ENCODE measurements at places on chromosomes 4 and X.

DNA sequence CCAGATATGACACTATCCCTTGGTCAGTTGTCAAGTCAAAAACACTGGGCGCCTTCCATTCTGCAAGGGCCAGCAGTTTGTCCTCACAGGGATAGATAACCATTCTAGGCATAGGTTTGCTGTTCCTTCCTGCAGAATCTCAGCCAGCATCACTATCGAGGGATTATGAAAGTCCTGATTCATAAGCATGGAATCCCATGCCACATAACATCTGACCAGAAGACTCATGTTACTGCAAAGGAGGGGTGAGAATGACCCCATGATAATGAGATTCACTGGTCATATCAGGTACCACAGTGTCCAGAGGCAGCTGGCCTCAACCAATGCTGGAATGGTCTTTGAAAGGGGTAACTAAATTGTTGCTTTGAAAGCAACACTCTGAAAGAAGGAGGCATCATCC lies 84.7 kb downstream of the OTC start:
- DNase-seq = no peak

- DNase-seq = no peak
Measured at GRCh38 chrX:112941209-112941837, 100.7 kb upstream of the AMOT start.

- no peak for DNase-seq
Measured at GRCh38 chr4:41715155-41715554, 33.4 kb downstream of the PHOX2B start.

GRCh38 chr4:181835348-181835747 lies 407.9 kb upstream of the TENM3 start:
- no peak for DNase-seq

- DNase-seq = no peak
Measured at GRCh38 chrX:94830717-94831116, 1156.7 kb downstream of the FAM133A start.

- DNase-seq = no peak
Measured at GRCh38 chr4:184787766-184788503, 37.8 kb downstream of the ACSL1 start.

GRCh38 chrX:140776320-140776719 lies 66.8 kb downstream of the LINC00632 start:
- no peak for DNase-seq

DNA sequence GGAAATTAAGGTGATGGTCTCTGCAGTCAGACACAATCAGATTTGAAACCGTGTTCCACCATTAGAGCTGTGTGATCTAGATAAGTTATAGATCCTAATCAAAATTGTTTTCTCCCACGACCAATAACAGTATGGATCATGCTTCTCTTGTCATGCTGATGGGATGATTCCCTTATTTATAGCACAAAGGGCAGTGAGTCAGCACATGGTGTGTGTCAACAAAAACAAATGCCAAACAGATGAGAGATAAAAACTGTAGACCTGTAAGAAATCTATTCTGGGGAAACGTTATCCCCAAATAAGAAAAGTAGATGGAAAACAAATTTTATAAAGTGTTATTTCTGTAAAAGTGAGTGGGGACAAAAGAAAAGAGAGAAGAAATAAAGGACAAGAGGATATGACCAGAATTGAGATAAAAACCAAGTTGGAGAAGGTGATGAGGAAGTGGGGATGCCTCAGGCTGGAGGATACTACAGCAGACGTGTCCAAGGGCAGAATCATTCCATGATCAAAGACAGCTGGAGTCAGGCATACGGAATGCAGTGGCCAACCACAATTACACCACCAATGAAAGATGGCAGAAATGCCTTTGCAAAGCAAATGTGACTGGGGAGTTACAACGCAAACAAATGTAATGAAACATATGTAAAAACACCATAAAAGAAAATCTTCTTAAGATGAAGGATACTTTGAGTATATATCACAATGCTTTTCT lies 377.8 kb upstream of the PRKX start:
- DNase-seq = no peak

- no peak for DNase-seq
Measured at GRCh38 chr4:159428975-159429692, 326.3 kb downstream of the RAPGEF2 start.

DNA sequence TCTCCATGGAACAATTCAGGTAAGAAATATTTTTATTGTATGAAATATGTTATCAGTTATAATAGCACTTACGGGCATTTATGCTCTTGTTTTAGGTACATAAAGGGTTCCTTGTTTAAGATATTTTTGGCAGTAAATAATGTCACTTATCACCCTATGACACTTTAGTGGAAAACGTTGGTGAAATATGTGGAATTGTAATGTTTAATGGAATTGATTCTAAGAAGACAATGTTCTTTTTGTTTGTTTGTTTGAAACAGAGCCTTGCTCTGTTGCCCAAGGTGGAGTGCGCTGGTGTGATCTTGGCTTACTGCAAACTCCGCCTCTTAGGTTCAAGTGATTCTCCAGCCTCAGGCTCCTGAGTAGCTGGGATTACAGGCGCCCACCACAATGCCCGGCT lies 17.4 kb downstream of the NPNT start:
- DNase-seq = no peak

- no peak for DNase-seq
Measured at GRCh38 chrX:134158821-134159512, 78.0 kb upstream of the CCDC160 start.

DNA sequence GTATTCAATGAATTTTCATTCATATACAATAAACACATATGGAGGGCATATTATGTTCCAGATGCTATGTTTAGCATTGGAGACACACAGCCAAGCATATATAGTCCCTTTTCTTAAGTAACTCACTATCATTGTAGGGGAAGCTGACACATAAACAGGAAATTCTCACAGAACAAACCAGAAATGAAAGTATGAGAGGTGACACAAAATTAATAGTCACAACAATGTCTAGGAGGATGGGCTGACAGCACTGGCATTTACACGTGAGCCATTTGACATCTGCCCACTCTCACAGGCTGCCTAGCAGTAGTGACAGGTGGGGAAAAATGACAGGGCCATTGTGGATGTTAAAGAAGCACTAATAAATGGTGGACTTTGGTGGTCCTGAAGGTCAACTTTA lies 2.6 kb upstream of the CNOT6L start:
- no peak for DNase-seq

- DNase-seq = no peak
Measured at GRCh38 chr4:73730867-73731266, 9.5 kb upstream of the CXCL8 start.

Data from cortex of kidney (tissue), 1 donor.